ENCODE measurements at places on chromosomes 7 and 10.

DNA sequence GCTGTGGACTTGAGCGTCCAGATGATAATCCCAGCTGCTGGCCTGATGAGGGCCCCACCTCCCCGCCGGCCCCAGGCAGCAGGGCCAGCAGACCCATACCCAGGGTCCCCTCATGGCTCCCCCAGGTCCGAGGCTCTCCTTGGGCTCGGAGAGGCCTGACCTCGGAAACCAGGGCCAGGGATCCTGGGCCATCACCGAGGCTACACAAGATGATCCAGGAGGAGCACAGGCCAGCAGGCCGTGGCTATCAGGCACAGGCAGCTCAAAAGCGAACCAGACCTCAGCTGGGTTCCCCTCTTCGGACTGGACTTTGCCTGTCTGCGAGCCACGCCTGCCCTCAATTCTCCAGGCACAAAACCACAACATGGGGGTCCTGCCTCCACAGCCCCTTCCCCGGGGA is 17.4 kb downstream of the PDGFA start:
- no peak for DNase-seq

GRCh38 chr7:9307131-9307530 is 873.7 kb downstream of the NXPH1 start:
- DNase-seq, result no peak

- DNase-seq, result no peak
These were observed 114.2 kb downstream of the EGFR start for GRCh38 chr7:55132890-55133551.

- DNase-seq, result no peak
These were observed 53.1 kb upstream of the DDC start for GRCh38 chr7:50618281-50618680.

- no peak for DNase-seq
These were observed 8.4 kb upstream of the PGAM2 start for GRCh38 chr7:44073664-44074348.

DNA sequence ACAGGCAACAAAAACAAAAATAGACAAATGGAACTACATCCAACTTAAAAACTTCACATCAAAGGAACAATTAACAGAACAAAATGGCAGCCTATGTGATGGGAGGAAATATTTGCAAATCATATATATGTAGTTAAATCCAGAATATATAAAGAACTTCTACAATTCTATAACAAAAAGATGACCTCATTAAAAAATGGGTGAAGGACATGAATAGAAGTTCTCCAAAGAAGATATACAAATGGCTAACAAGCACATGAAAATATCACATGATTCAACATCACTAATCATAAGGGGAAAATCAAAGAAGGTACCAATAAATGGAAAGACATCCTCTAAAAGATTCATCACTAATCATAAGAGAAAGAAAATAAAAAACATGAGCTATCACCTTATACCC is 416.1 kb downstream of the LRMDA start:
- no peak for DNase-seq

DNA sequence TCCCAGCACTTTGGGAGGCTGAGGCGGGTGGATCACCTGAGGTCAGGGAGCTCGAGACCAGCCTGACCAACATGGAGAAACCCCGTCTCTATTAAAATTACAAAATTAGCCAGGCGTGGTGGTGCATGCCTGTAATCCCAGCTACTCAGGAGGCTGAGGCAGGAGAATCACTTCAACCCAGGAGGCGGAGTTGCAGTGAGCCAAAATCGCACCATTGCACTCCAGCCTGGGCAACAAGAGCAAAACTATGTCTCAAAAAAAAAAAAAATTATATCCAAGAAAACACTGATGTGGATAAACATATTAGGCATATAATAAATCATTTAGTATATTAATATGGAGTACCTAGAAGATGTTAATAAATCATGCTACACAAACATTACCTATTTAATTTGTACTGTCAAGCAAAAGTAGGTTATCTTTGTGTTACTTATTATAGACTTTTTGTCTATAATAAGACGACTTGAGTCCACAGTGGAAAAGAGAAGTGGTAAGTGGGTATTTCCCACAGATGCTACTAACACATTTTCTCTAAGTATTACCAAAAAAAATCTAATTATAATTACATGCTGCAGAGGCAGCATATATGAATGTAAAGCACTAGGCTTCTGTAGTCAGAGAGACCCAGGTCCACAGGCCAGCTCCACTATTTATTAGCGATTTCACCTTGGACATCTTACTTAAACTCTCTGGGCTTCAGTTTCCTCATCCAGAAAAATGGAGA is 34.5 kb downstream of the DNMBP start:
- DNase-seq, result no peak

GRCh38 chr10:78513986-78514385 is 480.3 kb downstream of the RPS24 start:
- no peak for DNase-seq

DNA sequence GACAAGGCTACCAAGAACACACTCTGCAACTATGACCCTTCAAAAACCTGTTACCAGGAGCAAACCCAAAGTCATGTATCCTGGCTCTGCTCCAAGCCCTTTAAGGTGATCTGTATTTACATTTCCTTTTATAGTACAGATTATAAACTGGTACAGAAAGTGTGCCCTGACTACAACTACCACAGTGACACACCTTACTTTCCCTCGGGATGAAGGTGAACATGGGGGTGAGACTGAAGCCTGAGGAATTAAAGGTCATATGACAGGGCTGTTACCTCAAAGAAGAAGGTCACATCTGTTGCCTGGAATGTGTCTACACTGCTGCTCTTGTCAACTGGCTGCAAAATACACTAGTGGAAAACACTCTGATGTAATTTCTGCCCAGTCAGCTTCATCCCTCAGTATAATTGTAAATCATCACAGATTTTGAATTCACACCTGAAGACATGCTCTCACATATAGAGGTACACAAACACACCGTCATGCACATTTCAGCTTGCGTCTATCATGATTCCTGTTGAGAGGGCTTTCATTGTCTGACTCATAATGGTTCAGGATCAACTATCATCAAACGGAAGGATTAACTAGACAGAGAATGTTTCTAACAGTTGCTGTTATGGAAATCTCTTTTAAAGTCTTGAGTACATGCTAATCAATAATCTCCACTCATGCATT is 318.3 kb downstream of the NXPH1 start:
- no peak for DNase-seq

DNA sequence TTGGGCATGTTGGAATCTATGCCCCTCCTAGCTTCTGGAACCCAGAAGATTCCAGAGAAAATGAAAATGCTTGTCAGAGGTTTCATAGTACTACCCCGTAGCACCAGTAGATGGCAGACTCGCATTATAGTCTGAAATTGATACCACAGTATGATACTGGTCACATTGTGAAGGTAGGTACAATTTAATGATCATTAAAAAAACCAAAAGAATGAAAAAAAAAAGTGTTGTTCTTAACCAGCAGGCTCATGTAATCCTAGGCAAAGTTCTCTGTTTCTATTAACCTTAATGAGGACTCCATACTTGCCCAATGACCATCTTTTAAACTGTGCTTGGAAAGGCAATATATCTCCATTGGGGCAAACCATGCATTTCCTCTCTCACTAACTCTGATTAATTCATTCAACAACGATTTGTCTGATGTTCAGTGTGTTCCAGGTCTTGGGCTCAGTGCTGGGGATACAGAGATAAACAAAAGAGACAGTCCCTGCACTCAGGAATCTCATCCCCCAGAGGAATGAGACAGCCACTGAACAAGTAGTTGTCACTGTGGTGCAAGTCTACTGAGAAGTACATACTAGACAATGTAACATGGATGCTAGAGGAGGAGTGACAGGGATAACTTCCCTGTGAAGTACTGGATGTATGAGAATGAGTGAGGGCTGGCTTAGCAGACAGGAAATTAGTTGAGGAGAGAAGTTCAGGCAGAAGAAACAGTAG is 223.5 kb upstream of the PHYHIPL start:
- peak; percentile 14 for DNase-seq

DNA sequence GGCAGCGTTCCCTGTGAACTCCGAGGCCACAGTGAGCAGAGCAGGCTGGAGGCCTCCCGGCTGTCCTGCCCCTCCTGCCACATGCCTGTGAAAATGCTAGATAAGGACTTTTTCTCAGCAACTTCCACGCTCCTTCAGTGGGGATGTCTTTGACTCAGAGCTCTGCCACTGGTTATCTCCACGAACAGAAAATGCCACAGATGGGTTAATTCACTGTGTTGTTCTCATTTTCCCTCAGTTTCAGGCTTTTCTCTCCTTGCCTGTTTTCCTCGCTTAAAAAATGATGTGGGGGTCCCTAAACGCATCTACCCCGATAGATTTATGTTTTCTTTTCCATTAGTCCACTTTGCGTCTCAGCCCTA is 51.3 kb downstream of the IKZF1 start:
- no peak for DNase-seq

DNA sequence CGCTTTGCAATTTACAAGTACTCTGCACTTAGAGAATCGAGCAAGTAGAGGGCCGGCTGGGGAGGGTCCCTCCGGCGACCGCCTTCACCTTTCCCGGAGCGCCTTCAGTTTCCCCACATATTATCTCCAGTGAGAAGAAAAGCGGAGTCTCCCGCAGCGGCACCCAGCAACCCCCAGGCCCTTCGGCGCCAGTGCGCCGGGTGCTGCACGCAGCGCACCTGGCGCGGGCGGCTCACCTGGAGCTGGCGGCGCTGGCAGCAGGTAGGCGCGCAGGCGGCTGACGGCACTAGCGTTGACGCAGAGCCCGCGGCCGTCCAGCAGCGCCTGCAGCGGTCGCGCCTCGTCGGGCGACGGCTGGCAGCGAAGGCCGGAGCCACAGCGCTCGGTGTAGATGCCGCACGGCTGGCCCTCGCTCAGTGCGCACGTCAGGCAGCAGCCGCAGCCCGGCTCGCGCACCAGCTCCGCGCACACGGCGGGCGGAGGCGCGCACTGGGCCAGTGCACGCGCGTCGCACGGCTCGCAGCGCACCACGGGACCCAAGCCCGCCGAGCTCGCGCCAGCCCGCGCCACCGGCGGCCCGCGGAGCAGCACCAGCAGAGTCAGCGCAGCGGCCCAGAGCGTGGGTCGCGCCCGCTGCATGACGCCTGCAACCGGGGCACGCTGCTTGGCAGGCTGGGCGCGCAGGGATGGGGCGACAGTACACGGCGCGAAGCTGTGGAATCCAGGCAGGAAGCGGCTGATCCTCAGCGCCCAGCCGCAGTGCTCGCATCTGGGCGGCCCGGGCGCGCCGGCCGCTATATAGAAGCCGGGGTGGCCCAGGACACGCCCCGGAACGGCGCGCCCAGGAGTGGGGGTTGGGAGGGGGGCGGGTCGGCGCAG is at the start of gene IGFBP3:
IGFBP3 (minus strand) TSS at position 771 of the 879 bp plus-strand sequence; CDS start at position 639, 132 bp downstream.
- DNase-seq, result peak; percentile 77

DNA sequence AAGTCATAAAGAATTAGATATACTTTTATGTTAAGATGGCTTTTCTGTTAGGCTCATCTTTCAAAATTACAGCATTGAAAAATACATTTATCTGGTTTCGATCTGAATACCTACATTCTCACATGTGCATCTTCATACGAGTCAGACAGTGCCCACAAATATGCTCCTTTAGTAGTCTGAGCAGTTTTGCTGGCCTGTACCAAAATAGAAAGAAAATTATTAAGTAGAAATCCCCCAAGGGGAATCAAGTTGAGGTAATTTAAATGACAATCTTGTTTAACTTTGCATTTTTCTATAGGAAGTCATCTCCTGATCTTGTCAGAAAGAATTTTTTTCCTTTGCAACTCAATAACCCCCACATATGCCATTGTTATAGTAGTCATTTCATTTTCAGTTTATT is 287.4 kb upstream of the SEMA3D start:
- no peak for DNase-seq

DNA sequence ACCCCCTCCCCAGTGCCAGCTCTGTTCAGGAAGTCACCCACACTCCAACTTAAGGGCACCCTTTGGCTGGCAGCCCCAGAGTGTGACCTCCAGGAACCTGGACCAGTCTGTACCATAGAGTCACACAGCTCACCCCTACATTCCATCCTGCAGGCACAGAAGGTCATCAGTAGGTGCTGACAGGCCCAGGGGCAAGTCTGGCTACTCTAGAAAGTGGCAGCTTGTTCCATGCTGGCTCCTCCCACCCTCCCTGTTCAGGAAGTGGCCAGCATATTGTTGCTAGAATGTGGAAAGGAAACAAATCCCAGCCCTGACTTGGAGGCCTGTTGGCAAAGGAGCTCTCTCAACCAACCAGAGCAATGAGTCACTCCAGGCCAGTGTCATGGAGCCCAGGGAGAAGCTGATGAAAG is 3.2 kb upstream of the NCOA4 start:
- no peak for DNase-seq

GRCh38 chr7:18570890-18571478 is 75.4 kb downstream of the HDAC9 start:
- DNase-seq, result peak; percentile 25

DNA sequence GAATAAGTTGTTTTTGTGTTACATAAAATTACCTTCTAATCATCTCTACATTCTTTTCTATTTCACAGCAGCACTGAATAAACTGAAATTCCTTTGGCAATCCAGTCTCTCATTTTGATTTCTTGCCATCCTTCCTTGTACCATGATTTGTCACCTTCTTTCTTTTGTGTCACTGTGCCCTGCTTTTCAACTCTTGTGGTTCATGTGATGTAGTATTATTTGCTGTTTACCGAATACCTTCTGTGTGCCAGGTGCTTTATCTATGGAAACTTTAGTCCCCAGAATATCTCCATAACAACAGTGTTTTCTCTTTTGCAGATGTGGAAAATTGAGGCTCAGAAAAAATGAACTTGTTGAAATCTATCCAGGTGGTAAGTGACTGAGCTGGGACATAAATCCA is 220.3 kb downstream of the STK31 start:
- DNase-seq, result peak; percentile 60

DNA sequence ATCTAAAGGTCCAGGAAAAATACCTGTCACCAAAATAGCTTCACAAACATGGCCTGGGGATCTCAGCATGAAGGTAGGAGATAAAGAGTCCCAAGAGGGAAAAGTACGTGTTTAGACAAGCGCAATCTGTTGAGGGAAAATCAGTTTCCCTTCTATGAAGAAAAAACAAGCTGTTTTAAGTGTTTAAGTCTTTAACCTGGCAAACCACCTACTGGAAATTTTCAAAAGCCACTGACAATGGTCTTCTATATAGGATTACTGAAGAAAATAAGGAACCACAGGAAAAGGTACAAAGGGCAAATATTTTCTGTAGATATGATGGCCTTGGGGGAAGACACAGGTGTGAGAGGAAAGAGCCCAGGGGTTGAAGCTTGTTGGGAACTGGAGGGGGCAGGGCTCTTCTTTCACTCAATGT is 21.2 kb downstream of the ALDH18A1 start:
- DNase-seq, result peak; percentile 61

DNA sequence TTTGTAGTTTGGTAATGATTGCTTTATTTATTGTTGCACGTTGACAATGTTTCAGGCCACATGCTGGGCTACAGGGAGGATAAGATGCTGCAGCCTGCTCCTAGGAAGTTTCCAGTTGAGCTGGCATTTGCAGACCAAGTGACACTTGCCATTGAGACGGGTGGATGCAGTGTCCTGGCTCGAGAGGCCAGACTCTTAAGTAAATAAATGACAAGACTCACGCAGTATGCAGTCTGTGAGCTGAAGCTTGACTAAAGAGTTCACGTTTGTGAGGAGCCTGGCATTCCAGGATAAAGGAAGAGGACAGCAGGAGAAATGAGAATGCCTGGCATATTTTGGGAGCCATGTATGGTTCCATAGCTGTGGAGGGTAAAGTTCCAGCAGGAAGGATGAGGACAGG is 105.8 kb downstream of the BAMBI start:
- peak; percentile 28 for DNase-seq
